ENCODE measurements at places on chromosomes 3 and 15. TPM values are rescaled to one million over a fixed set of nuclear protein-coding genes. Genes with fewer than 3 reads are reported as not detected.

The SI gene
- not detected for total RNA-seq

DNA sequence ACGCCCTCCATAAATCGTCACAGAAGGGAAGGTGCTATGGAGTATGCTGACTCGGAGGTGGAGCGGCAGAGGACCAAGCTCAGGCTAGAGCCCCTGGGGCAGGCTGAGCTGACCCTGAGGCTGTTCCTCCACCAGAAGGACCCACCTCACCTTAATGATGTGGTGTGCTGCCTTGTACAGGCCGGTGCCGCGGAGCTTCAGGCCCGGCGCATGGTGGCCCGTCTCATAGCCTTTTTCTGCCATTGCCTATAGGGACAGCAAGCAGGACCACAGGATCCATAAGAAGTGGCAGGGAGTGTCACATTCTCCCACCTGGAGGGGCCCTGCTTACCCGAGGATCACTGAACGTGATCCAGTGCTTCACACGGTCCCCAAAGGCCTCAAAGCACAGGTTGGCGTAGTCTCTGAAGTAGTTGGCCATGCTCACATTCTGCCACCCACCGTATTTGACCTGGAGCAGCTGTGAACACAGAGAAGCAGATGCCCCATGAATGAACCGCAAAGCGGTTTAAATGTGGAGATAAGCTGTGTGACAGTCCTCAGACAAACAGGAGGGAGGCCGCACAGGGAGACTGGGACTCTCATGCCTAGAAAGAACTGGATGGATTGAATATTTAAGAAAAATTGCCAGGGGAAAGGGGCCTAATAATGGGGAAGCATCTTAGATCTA is 4.8 kb downstream of the LCTL start:
- H3K36me3 ChIP-seq = no peaks in the 10 kb centered on the region
- H3K4me3 ChIP-seq = no peak overlapping the region
- H3K27ac ChIP-seq = no peak overlapping the region
- no peaks in the 10 kb centered on the region for H3K4me1 ChIP-seq
- no peaks in the 10 kb centered on the region for H3K27me3 ChIP-seq
- no peak for DNase-seq

DNA sequence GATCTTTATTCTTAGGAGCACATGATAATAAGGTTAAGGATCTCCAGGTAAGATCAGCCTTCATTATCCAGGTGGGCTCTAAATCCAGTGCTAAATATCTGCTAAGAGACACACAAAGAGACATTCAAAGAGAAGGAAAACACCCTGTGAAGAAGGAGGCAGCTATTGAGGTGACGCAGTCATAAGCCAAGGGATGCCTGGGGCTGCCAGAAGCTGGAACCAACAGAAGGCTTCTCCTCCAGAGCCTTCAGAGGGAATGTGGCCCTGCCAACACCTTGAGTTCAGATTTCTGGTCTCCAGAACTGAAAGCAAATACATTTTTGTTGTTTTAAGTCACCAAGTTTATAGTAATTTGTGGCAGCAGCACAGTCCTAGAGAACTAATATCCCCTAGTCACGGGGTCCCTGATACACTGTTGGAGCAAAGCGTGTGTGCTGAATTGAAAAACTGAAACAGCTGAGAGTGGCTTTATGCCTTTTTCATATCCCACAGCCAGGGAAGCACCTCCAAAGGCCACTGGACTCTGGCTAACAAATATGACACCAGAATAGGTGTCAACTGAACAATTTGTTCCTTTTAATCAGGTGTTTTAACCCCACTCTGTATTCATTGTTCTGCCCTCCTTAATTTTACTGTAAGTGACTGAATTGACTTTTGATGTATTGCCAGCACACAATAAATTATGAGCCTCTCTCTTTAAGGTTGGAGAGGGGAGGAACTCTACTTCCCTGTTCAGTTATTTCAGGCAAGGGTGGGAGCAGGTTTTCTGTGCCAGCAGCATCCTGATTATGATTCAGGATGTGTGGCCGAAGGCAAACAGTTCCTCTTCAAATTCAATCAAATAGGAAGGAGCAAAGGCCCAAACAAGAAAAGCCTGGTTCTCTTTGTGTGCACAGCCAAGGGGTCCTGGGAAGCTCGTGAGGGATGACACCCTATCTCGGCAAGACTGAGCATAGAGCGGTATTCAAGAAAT is 151.8 kb upstream of the HES1 start:
- H3K4me1 ChIP-seq = no peaks in the 10 kb centered on the region
- H3K36me3 ChIP-seq = peaks cover 1% of the 10 kb centered on the region
- H3K4me3 ChIP-seq = no peak overlapping the region
- peaks cover 21% of the 10 kb centered on the region for H3K27me3 ChIP-seq

DNA sequence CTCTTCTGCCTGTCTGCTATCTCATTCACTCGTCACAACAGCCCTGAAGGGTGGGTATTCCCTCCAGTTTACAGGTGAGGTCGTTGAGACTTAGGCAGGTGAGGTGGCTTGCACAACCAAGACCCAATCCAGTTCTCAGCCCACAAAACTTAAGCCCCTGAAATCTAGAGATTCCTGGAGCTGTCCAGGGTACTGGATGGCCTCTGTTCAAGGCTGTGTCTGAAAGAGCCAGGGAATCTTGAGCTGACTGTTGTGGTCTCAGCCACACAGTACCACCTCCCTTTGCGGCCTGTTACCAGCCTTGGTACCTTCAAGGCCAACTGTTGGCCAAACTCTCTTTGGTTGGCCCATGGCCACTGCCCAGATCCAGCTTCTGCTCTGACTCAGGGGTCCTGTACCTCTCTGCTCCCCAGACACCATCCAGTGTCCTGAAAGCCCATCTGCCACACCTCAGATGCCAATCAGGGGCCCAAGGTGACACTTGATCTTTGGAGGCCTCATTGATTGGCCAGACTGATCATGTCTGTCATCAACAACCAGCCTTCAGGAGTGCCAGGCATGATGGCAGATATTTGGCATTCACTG is 10.9 kb upstream of the FAM107A start:
- H3K4me1 ChIP-seq = peaks cover 26% of the 10 kb centered on the region
- DNase-seq = no peak
- peaks cover 67% of the 10 kb centered on the region for H3K27me3 ChIP-seq
- peaks cover 3% of the 10 kb centered on the region for H3K36me3 ChIP-seq
- H3K27ac ChIP-seq = no peak overlapping the region

GRCh38 chr3:69199942-69200341 is 77.5 kb upstream of the LMOD3 start:
- no peaks in the 10 kb centered on the region for H3K27me3 ChIP-seq
- H3K27ac ChIP-seq = peak overlapping the region; percentile 100
- no peak for DNase-seq
- peaks cover 78% of the 10 kb centered on the region for H3K4me1 ChIP-seq

The SLC2A2 gene
- not detected for total RNA-seq

GRCh38 chr3:160739079-160739478 is 17.0 kb upstream of the PPM1L start:
- no peak overlapping the region for H3K27ac ChIP-seq
- H3K27me3 ChIP-seq = peaks cover 25% of the 10 kb centered on the region
- no peaks in the 10 kb centered on the region for H3K36me3 ChIP-seq
- H3K4me1 ChIP-seq = no peaks in the 10 kb centered on the region
- no peak for DNase-seq

GRCh38 chr15:31544361-31544760 is 217.7 kb downstream of the KLF13 start:
- H3K36me3 ChIP-seq = no peaks in the 10 kb centered on the region
- H3K4me1 ChIP-seq = peaks cover 10% of the 10 kb centered on the region
- no peak for DNase-seq
- H3K27ac ChIP-seq = no peak overlapping the region

The GPR160 gene
- total RNA-seq = 13.3 TPM
